ENCODE measurements at places on chromosomes 12 and 14.
A peak's percentile ranks its signal among the peaks of the same experiment; 100 is the strongest.

DNA sequence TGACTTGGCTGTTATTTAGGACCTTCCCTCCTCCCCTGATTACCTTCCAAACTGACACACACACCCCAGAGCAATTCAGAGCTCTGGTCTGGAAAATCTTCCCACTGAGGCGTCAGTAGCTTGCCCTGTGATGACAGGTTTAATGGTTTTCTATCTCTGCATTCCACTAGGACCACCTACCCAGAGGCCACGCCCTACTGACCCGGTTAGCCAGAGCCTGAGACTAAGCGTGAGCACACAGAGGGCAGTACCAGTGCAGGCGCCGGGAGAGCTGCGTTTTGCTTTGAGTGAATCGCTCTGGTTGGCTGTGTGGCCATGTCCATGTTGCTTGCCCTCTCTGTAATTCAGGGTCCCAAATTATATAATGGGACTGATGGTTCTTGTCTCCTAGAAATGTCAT, 36.2 kb upstream of the ATP2A2 start:
- no peak for DNase-seq

GRCh38 chr12:56001487-56002100, 4.5 kb downstream of the SUOX start:
- DNase-seq: no peak

DNA sequence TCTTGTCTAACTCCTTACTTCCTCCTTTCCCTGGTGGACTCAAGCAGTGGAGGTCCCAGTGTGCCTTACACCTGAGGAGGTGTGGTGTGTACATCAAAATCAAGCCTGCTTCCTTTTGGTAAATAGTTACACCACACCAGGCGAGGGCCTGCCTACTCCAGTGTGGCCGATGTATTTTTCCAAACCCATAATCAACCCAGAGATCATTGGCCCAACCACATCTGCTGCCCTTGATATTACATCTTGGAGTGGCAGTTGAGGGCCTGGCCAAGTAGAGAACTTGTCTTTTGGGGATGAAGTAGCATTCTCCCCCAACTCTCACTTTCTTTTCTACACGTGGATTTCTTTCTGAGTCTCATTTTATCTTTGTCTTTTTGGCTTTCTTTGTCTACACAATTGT, 187.4 kb downstream of the EFCAB11 start:
- no peak for DNase-seq

GRCh38 chr14:97218274-97218673, 421.1 kb downstream of the VRK1 start:
- no peak for DNase-seq

DNA sequence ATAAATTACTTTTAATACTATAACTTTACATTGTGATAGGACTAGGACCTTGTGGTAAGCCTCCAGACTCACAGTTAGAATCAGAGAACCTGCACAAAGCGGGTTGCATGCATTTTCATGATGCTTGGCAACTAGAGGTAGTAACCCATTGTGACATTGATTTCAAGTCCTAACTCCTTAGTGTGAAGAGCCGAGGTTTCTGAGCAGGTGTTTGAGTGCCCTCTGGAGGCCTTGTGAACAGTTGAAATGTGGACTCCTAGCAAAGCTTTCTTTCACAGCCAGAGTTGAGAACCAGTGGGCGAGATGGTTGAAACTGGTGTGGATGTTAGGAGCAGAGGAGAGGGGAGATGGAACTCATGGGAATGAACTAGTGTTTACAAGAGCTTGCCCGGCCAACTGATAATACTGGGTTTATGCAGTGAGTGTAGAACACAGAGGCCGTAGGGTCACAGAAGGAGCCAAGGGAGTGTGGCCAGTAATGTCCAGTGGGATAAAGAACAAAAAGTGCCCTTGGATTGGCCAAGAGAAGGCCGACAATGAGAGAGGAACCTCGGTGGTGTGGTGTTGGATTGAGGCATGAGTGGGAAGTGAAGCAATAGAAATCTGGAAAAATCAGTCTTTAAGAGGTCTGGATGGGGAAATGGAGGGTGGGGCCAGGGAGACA, 10.9 kb downstream of the ZNF664 start:
- peak; percentile 65 for DNase-seq

DNA sequence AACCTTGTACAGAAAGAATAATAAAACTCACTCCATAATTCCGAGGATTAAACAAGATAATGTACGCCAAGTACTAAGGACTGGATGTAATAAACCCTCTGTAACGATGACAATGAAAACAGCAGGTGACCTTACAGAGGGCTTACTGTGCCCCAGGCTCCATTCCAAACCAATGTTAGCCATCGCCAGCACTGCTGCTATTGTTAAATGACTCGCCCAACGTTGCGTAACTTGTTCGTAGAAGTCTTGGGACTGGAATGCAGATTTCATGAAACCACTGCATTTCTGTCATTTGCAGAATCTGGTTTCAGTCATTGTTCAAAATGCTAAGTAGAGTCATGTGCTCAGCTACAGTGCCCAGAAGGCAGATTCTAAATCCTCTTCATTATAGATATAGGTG, 728 bp upstream of the STON2 start:
- DNase-seq: peak; percentile 50

DNA sequence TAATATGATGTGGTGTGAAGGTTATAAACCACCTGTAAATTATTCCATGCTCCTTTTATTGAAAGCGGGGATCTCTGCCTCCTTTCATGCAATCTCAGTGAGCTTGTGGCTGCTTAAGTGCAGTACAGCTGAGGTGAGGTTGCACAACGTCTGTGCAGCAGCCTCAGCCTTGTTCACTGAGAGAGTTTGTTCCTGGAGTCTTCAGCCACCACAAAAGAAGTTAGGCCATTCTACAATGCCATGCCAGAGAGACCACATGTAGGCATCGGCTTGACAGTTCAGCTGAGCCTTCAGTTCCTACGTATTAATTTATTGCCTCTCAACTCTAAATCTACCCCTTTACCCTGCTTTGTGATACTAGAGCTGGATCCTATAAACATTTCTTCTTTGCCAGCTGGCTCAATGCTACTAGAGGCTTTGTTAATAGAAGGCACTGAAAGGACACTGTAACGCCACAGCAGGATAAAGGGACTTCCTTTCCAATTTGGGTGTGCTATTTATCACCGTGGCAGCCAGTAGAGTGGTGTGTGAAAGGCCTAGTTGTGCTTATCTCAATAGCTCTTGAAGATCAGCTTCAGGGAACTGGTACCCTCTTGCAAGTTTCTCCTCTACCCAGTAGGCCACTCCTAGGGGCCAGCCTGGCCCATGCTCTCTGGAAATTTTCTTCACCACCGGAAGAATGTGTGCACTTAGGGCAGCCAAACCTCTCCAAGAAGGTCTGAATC, 337.7 kb downstream of the IPO8 start:
- DNase-seq: no peak

DNA sequence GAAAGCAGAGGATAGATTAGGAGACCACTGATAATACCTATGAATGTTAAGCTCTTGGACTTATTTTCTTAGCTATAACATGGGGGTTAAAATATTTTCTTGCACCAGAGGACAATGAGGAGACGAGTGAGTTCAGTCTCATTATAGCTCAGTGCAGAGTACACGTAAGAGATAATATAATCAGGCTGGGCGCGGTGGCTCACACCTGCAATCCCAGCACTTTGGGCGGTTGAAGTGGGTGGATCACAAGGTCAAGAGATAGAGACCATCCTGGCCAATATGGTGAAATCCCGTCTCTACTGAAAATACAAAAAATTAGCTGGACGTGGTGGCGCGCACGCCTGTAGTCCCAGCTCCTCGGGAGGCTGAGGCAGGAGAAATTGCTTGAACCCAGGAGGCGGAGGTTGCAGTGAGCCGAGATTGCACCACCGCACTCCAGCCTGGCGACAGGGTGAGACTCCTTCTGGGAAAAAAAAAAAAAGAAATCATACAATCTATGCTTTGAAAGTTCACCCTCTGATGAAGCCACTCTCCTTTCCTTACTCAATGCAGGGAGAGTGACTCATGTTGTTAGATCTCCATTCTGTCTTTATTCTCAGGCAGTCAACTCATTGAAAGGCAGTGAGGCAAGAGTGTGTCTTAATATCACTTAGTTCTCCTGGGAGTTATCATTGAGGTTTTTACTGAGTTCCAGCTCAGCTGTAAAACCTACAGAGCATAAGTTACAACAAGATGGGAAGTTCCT, 134.2 kb downstream of the SYNE2 start:
- no peak for DNase-seq

GRCh38 chr12:92899386-92900001, 29.6 kb downstream of the EEA1 start:
- DNase-seq: no peak

DNA sequence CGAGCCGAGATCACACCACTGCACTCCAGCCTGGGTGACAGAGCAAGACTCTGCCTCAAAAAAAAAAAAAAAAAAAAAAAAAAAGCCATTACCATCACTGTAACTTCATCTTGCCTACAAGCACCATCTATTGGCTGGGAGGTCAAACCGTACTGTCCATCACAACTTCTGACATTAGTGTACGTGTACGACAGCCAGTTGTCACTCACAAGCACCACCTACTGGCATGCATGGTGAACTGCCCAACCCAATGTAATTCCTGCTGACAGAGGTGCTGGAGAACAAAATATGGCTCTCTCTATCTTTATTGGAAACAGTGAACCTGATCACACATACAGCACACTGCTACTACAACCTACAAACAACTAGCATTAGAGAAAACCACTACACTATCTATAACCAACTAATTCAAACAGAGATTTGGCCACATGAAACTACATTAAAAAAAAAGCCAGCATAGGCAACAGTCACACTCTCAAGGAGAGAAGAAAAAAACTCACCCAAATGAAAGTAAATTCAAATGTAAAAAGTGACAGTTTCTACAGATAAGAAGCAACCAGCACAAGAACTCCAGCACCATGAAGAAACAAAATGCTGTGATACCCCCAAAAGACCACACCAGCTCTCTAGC, 82.3 kb downstream of the PUS7L start:
- DNase-seq: peak; percentile 42

DNA sequence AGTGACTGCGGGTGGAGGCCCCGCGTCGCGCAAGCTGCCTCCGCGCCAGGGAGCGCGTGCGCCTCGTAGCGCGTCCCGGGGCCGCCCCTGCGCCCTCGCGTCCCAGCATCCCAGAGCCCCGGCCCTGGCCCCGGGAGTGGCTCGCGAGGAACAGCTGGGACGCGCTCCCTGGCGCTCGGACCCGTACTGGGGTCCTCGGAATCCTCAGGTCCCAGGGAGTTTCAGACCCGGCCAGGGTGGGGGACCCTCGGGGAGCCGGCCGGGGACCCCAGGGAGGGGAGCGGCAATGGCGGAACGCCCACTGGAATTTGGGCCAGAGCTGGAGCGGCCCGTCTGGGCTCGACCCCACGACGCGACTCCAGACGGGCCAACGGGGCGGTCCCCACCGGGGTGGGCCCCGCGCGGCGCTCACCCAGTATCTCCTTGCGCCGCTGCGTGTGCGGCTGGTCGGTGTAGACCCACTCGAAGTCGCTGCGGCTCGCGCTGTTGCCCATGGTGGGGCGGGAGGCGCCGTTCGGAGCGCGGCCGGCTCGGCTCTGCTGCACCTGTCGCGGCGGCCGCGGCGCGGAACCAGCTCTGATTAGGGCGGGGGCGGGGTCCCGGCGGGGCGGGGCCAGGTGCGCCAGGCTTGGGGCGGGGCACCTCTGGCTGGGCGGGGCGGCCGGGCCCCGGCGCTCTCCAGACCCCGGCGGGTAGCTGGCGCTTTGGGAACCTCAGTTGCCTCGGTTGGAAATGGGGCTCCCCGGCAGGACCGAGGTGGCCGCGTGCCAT, at the start of gene DEGS2:
Gene DEGS2 (minus strand): TSS at position 552 of the 771 bp plus-strand sequence. CDS start 58 bp downstream, at position 494.
- DNase-seq: peak; percentile 84

DNA sequence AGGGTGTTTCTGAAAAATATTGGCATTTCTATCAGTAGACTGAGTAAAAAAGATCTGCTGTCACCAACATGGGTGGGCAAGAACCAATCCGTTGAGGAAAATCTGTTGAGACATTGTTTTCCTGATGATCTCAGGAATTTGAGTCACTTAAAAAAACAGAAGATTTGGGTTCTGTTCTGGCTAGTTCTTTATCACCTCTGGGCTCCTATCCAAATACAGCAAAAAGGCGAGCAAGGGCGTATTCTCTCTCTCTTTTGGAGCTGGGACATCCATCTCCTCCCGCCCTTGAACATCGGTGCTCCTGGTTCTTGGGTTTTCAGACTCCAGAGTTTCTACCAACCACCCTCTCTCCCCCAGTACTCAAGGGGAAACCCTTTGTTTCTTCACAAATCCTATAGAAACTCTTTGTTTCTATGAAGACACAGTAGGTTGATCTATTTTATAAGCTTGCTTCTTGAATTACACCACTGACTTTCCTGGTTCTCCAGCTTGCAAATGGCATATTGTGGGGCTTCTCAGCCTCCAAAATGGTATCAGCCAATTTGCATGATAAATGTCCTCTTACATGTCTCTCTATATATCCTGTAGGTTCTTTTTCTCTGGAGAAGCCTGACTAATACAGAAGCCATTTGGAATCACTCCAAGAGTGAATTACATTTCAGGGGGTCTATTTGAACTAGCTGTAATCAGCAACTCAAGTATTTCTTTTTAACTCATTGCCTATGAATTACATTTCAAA, 263.9 kb upstream of the TMTC1 start:
- DNase-seq: no peak

DNA sequence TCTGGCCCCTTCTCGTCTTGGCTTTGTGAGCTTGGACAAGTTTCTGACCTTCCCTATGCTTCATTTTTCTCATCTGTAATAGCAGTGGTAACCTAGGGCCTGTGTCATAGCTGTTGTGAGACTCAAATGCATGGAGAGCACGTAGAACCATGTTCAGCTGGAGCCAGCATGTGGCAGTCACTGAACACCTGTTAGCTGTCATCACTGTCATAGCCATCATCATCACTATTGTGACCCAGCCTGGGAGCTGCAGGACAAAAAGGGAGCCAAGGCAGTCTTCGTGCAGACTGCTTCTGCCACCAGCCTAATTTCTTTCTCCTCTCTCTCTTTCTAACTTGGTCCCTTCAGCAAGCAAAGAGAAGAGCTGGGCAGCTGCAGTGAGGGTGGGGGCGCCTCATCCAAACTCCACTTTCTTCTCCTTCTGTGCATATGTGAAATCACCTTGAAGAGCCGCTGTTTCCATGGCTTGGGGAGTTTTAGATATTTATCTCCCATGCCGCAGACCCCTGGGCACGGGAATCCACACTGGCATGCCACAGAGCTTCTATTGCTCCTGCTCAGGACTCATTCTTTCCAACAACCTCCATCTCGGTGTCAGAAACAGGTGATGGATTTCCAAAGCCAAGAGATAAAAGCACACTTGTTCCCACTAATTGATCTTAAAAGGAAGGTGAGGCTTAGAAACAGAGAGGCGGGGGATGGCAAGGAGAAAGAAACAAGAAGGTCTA, 87.0 kb downstream of the SRRM4 start:
- no peak for DNase-seq

- DNase-seq: no peak
Measured at GRCh38 chr12:16261944-16262475, 15.5 kb downstream of the SLC15A5 start.

DNA sequence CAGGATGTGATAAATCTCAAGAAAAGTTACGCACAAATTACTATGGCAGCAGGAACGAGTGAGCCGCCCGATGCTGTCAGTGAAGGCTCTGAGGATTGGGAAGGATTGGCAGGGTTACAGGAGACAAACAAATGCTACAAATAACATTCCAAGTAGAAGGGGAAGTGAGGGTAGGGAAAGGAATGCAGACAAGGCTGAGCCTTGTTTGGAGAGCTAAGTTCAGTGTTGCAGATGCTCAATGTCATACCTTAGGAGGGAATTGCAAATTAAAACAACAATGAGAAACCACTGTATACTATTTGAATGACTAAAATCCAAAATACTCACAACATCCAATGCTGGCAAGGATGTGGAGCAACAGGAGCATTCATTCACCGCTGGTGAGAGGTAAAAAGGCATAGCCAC, 1.3 kb downstream of the CLEC9A start:
- no peak for DNase-seq

GRCh38 chr14:100673085-100673806, 53.4 kb upstream of the DLK1 start:
- DNase-seq: no peak
